ENCODE measurements at places on chromosomes 5 and 9. TPM values are rescaled to one million over a fixed set of nuclear protein-coding genes. Genes with fewer than 3 reads are reported as not detected.

GRCh38 chr5:116442095-116442534 lies 132.5 kb downstream of the SEMA6A start:
- DNase-seq = no peak

DNA sequence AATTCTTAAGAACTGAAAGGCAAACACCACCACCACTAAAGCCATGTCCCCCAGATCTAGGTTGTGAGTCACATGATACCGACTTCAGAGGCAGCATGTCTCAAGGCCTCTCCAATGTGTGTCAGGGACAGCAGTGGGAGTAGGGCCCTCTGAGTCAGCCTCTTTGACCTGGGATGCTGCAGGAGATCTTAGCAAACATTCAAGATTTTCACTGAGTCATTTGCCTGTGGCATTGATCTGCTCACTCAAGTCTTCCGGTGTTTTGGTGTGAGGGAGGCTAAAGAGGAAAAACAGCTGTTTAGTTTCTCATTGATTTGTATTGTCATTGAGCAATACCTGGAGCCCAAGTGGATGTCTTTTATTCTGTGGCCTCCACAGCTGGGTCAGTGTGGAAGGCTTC lies 36.1 kb downstream of the TMC1 start:
- DNase-seq = peak; percentile 7

DNA sequence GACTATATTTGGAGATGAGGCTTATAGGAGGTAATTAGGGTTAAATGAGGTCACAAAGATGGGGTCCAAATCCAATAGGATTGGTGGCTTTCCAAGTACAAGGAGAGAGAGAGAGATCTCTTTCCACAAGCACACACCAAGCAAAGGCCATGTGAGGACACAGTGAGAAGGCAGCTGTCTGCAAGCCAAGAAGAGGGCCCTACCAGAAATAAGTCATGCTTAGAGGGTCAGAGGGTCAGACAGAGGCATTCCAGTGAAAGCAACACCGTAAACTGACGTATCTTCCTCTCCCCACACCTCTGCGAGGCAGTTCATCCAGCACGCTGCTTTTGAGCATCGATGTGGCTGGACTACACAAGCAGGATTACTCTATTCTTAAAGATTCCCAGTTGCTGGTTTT lies 87.9 kb downstream of the SLC1A3 start:
- DNase-seq = no peak

GRCh38 chr9:131198041-131198715 lies 72.8 kb downstream of the NUP214 start:
- no peak for DNase-seq

DNA sequence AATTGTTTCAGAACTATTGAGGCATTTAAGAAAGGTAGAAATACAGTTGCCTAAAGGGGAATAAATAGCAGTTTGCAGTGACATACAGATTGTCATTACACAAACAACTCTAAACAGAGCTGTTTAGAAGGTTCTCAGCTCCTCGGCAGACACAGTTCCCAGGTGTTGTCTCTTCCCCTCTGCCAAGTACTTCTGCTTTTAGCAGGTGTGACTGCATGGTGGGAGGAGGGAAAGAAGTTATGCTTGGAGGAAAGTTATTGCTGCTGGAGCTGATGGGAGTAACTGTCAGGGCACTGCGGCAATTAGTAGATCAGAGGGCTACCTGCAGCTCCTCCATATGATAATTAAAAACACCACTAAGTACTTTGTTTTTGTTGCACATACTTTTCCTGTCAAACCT lies 14.5 kb downstream of the EDIL3 start:
- no peak for DNase-seq

GRCh38 chr9:36315283-36315682 lies 57.0 kb upstream of the GNE start:
- DNase-seq = no peak

GRCh38 chr5:55699041-55699688 lies 13.0 kb downstream of the SLC38A9 start:
- DNase-seq = no peak

DNA sequence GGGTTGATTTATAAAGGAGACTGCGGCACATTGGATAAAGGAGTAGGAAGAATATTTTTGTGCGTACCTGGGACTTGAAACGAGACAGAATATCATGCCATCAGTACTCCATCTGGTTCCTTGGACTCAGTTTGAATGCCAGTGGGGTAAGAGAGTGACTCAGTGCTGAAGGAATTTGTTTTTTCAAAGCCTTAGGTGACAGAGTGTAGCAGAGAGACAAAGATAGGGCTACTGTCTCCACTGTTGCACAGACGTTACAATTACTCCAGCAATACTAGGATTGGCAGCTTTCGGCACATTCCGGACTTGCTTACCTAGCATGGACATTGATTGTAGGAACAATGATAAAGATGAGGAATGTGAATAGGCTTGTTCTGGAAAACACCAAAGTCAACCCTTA lies 250.7 kb downstream of the KCTD16 start:
- DNase-seq = no peak

DNA sequence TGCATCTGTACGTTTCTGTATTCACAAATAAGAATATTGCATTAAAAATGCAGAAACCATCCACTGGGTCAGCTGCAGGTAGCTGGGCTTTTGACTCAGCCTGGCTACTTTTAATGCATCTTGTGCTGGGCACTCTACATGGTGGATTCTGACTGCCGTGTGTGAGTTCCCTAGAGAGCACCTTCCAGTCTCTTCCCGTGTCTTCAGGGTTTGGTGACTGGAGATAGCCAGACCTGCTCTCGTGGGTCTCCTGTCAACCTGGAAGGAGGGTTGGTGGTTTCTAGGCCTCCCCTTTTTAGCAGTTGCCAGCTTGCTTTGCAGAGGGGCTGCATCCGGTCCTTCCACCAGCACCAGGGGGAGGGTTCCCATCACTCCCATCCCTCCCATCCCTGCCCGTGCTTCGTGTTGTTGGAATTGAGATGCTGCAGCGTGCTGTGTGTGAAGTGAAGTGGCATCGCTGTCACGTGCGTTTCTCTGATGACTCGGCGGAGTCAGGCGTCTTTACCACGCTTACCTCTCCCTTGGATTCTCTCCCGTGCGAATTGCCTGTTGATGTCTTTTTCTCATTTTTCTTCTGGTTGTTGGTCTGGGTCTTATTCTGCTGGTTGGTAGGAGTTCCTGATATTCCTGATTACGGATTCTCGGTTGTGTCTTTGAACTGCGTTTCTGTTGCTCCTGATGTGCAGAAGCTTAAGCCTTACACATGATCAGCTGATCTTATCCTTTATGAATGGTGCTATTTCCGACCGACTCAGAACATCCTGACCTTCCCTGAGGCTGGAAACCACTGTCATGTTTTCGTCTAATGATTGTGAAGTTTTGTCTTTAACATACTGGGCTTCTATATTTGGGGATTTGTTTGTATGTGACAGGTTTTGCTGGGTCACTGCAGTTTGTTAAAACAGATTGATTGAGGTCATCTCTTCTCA lies 16.9 kb downstream of the FBXW5 start:
- DNase-seq = no peak

DNA sequence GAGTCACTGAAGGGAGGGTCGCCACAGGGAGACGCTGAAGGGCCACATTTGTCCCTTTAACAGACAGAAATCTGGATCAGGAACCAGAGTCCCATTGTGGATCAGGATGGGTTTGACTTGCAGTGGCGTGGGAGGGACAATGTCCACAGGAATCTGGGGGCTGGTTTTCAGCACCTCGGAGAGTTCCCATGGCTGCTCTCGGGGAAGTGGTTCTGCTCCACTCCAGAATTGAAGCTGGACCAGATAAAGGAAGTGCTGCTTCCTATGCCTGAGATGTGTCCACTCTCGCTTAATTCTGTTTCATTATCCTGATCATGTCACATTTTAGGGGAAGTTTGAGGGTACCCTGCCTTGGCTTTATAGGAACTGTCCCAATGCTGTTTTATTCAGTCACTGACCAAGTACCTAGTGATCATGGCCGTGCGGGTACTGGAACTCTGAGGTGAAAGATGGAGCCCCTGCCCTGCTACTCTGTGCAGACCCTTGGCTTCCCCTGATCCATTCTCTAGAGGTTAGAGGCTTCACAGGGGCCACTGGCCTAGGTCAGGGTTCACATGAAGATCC lies 28.7 kb downstream of the ENHO start:
- peak; percentile 51 for DNase-seq

DNA sequence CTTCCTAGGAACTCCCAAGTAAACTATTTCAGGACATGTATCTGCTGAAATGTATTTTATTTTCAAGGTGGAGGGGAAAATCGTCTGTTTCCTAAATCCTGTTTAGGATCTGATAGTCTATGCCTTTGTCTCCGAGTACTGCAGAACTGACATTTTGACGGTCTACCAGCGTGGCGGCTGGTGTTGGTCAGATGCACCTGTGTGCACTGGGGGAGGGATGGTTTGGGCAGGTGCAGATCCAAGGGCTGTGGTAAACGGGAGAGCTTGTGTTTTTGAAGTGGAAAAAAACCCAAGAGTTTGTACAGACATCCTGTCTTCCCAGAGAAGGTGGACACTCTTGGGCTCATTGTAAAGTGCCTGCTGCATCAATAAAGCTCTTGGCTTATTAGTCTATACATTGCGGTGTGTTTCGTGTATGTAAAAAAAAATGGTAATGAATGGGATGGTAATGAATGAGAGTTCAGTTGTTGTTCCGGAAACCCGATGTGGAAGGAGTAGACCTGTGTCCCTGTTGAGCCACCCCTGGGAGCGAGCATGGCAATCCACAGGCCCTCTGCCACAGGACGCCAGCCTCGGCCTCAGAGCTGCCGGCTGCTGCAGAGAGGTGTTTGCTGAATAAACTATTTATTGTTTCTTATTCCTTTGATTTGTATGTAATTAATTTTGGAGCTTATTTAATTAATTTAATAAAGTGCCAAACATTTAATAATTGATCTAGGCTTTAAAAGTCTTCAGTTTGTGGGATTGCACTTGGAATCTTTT lies 15.3 kb downstream of the ARPC5L start:
- no peak for DNase-seq

DNA sequence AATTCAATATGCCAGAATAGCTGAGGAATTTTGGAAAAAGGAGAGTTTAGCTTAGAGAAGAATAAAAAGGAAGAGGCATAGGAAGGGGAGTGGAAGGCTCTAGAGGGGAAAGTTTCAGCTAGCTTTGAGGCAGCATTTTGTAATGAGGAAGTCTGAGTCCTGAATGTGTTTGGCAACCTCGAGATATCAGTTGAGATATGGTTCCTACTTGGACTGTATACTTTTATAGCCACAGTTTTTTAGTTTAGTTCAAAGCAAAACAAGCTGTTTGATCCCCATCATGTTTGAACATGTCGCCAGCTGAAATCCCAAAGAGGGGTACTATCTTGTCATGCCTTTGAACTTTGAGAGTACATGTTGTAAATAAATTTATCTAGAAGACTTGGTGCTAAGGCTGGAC lies 559.0 kb upstream of the FTMT start:
- DNase-seq = no peak

DNA sequence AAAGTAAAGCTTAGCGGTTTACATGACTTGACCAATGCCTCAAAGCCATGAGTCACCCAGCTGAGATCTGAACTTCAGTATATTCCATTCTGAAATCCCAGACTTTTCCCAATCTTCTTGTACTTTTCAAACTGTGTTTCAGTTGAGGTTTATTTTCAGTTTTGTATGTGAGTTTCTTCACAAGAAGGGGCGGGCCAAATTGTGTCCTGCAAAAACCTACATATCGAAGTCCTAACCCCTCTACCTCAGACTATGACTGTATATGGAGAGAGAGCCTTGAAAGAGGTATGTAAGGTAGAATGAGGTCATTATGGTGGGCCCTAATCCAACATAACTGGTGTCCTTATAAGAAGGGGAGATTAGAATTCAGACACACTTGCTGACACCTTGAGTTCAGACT lies 666 bp upstream of the TLR4 start:
- no peak for DNase-seq

GRCh38 chr5:33595303-33595702 lies 154.5 kb downstream of the TARS1 start:
- no peak for DNase-seq

DNA sequence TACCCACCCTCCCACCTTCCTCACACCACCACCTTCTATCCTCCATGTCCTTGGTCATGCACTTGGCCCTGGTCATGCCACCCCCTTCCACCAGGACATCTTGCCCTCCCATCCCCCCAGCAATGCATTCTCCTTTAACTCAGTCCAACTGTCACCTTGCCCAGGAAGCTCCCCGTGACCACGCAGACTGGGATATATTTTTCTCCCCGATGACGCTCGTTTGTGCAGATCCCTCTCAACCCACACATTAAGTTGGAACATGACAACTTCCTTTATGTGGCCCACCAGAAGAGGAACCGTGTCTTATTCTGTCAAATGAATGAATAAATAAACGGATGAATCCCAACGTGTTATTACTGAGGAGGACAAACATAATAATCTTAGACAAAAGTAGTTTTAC lies 82.8 kb upstream of the TAS2R1 start:
- no peak for DNase-seq

DNA sequence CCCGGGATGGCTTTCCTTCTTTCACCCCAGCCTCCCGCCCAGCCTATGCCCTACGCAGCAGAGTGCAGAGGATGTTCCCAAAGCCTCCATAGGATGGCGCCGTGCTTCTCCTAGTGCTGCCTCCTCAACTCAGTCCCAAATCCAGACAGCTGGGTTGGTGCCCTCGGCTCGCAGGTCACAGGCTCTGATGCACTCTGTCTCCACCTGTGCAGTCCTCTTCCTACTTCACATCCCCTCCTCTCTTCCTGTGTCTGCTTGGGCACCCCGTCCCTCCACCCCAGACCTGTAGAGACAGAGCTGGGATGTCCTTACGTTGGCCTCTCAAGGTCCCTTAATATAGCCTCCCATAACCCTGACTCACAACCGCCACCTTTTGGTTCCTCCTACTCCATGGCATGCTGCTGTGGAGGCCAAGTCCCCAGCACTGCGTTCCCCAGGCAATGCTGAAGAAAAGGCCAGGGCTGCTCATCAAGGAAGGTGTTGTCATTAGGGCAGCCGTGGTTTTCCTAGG lies 314.4 kb downstream of the GADD45G start:
- DNase-seq = peak; percentile 54

DNA sequence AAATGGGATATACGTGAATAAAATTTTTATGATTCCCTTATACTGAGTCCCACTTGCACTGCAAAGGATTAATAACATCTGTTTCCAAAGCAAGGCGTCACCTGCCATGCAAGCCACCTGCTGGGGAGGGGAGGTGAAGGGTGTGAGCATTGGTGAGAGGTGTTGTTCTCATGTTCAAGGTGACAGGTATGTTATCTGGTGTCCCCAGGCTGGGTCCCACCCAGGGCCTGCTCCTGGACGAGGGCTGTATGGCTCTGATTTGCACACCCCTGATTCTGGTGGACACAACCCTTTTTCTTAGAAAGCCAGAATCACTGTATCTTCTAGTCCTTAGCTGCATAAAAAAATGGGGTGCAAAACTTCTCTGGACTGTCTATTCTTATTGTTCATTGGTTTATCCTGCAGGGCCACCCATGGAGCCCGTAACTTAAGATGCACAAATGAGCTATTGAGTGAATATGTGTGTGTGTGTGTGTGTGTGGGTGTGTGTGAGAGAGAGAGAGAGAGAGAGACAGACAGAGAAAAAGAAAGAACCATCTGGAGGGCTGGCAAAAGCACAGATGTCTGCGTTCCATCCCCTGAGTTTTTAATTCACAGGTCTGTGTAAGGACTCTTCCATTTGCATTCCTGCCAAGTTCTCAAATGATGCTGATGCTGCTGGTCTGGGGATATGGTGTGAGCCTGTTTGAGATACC lies 53.7 kb downstream of the SYK start:
- no peak for DNase-seq

- no peak for DNase-seq
These were observed 135.4 kb downstream of the ALDH1A1 start for GRCh38 chr9:72817413-72817812.

The GBGT1 gene
- total RNA-seq = 2.7 TPM

The NDUFS6 gene
- total RNA-seq = 20.8 TPM

The ACER2 gene
- total RNA-seq = 3.3 TPM

The MAP1B gene
- total RNA-seq = not detected

The SUSD1 gene
- 14.7 TPM for total RNA-seq

The SH3RF2 gene
- total RNA-seq = 0.40 TPM

The TJP2 gene
- 21.4 TPM for total RNA-seq

The CD180 gene
- total RNA-seq = 0.17 TPM

The NMUR2 gene
- total RNA-seq = not detected
